ENCODE measurements at places on chromosomes 4 and X.
A peak's percentile ranks its signal among the peaks of the same experiment; 100 is the strongest.

- DNase-seq = no peak
These were observed 25.4 kb upstream of the PPP1R2C start for GRCh38 chrX:42803320-42803719.

- no peak for DNase-seq
These were observed 94.0 kb downstream of the FBXO8 start for GRCh38 chr4:174189392-174190015.

DNA sequence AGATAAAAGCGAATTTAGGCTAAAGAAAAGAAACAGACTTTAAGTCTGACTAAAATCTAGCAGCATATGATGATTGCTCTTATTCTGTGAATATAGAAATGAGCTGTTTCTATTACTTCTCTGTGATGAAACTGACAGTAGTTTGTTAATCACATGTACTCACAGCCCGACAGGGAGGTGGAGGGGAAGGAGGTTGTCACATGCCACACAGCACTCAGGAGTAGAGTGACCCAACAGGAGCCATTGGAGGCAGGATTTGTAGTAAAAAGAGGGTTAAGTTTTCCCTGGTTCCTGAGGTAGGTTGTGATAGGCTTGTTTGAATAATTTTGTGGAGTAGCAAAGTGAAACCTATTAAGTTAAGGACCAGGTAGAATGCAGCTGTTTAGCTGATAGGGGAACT lies 495.9 kb downstream of the CENPC start:
- DNase-seq = peak; percentile 24

- no peak for DNase-seq
These were observed 394 bp downstream of the MED14 start for GRCh38 chrX:40734971-40735324.

GRCh38 chr4:68373513-68373912 lies 23.6 kb upstream of the YTHDC1 start:
- peak; percentile 86 for DNase-seq

- DNase-seq = no peak
These were observed 75.7 kb upstream of the DDX3X start for GRCh38 chrX:41258226-41258625.

DNA sequence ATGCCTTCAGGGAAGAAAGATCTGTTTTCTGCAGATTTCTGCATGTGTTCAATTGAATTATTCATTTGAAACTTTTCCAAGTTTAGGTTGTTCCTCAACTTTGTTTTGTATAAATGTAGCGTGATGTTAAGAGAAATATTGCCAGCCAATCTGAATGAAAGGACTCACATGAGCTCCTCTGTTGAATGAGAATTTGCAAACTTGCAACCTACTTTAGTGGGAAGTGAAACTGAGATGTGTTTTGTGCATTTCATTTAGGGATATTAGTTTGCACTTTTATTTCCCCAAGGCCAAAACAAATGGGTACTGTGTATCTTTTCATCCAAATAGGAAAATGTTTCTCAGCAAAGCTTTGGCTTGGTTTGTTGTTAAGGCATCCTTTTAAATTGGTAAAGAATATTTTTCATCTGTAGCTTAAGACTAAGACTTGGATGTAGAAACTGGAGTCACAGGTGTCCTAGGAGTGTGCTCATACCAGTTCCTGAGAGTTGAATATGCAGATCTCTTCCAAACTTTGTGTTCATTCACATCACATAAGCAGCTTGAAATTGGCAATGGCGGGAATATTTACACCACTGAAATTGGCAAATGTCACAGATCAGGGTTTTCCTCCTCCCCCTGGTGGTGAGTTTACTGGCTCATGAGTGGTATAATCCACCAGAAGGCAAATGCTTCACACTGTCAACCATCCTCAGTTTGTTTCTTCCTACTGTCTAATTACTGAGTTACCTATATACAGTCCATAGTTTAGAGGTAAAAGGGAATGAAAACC lies 193.6 kb upstream of the BANK1 start:
- DNase-seq = peak; percentile 10

DNA sequence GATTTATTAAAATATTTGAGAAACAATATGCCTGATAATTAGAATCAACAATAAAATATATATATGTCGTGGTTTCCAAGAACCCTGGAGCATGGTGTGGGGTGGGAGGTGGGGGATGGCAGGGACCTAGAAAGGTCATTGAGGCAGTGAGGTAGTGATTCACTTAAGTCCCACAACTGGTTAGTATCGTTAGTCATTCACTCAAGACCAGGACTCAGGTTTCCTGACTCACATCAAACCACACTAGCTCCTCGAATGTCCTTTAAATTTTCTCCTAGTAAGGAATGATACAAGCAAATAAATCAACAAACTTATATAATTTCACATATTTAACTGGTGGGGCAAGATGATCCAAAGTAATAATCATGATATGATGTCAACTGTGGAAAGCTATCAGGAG lies 158.8 kb upstream of the AADAT start:
- DNase-seq = no peak

GRCh38 chr4:122819708-122820449 lies 6.8 kb upstream of the FGF2 start:
- no peak for DNase-seq

DNA sequence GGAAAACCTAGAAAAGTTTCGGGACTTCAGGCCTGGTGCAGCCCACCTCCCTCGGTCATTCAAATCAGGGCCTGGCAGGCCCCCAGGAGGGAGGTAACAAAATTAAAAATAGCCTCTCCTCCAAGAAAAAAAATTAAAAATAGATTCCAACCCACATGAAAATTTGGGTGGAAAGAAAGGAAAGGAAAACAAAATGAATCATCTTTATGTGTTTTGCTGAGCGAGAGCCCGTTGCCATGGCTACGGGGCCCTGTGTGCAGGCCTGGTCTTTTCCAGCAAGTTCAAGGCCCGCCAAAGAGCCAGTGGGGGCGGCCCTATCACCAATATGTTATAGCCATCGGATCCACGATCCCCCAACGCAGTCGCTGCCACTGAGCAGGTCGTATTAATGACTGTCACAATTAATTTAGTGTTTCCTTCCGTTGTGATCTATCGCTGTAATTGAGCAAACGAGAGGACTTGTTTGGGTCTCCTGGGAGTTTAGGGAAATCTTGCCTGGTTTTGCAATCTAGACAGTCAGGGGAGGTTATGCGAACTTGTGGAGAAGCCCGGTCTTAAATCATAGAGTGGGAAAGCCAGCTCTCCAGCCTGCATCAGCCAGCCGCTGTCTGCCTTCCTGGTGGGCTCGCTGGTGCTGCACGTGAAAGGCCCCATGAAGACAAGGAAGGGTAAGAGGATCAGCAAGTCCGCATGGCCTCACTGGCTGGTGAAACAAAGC lies 452.4 kb downstream of the BCOR start:
- DNase-seq = no peak

- peak; percentile 88 for DNase-seq
These were observed 18.4 kb downstream of the IL21 start for GRCh38 chr4:122602277-122603142.

Data from OCI-M1 (cell line).